Kidney epithelial cell (primary cell): ENCODE measurements at places on chromosomes 1 and 21. TPM values are rescaled to one million over a fixed set of nuclear protein-coding genes. Genes with fewer than 3 reads are reported as not detected.

Gene LHX4
- total RNA-seq = under 0.01 TPM in 1 of 2 replicates, not detected in the other

Gene ATAD3C
- 0.38 and 0.75 TPM in 2 replicates for total RNA-seq

Gene LCE3D
- not detected in 2 replicates for total RNA-seq

Gene ADAMTSL4
- 0.46 and 1.7 TPM in 2 replicates for total RNA-seq

- no peak for DNase-seq
Observed at GRCh38 chr1:15583016-15583706, 1.7 kb downstream of the AGMAT start.

GRCh38 chr1:72462186-72462905 is 180.0 kb upstream of the NEGR1 start:
- no peak for DNase-seq

DNA sequence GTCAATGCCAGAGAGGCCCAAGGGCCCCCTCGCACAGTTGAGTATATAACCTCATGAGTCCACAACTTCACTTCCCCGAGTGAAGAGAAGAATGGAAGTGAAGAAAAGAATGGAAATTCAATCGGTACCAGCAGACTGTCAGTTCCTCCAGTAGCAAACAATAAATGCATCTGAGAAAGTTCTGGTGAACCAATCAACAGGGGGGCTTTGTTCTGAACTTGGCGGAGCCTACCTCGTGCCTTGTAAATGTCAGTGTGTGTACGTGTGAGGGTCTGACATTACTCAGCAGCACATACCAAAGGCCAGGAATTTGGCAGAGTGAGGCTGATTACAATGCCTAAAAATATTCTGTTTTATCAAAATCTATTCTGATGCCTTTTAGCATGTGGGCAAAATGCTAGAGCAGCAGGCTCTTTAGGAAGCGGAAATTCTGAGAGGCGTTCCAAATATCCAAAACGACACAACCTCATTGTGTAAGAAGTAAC is 238.5 kb downstream of the LTN1 start:
- DNase-seq = no peak

DNA sequence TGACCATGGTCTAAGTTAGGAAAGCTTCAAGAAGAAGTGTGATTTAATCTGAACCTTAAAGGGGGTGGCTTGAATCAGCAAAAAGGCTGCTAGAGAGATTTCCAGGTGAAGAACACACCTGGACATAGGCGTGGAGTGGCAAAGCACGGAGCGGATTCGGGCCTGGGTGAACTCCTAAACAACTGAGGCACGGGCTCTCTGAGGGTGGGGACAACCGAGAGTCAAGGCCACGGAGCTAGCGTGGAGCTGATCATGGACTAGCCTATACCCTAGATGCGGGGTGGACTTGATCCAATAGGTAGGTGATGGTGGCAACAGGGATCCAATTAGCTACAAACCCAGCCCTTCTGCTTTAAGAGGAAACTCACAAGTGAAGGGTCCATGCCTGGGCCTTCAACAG is 27.8 kb downstream of the SYT2 start:
- no peak for DNase-seq

- DNase-seq = no peak
Observed at GRCh38 chr1:209899948-209900347, 38.1 kb upstream of the SYT14 start.
